ENCODE measurements at places on chromosomes 1 and 21. TPM values are rescaled to one million over a fixed set of nuclear protein-coding genes. Genes with fewer than 3 reads are reported as not detected.

DNA sequence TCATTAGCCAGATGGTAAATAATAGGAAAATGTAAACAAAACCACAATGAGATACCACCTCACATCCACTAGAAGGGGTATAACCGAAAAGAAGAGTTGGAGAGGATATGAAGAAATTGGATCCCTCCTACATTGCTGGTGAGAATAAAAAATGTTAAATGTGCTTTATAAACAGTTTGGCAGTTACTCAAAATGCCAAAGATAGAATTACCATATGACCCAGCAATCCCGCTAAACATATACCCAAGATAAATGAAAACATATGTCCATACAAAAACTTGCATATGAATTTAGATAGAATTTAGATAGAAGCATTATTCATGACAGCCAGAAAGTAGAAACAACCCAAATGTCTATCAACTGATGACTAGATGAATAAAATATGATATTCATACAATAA, 4.4 kb upstream of the FMO2 start:
- H3K4me1 ChIP-seq, result no peaks in the 10 kb centered on the region
- H3K36me3 ChIP-seq, result no peaks in the 10 kb centered on the region
- no peak overlapping the region for H3K27ac ChIP-seq
- no peak for DNase-seq
- no peaks in the 10 kb centered on the region for H3K27me3 ChIP-seq

DNA sequence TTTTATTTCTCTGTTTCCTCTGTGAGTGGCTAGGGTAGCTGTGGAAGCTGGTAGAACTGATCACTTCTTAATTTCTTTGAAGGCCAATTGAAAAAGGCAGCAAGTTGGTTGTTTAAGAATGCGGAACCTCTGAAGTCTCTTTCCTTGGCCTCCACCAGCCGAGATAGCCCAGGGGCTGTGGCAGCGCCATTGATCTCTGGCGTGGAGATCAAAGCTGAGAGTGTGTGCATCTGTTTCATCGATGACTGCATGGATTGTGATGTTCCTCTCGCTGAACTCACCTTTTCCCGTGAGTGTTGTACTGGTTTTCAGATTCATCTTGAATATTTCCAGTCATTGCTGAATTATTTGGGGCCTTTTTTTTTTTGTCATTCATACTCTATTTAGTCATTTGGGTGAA, 97.7 kb downstream of the VPS13D start:
- H3K27ac ChIP-seq, result no peak overlapping the region
- peaks cover 94% of the 10 kb centered on the region for H3K36me3 ChIP-seq
- no peak for DNase-seq
- no peaks in the 10 kb centered on the region for H3K27me3 ChIP-seq
- H3K4me1 ChIP-seq, result no peaks in the 10 kb centered on the region

DNA sequence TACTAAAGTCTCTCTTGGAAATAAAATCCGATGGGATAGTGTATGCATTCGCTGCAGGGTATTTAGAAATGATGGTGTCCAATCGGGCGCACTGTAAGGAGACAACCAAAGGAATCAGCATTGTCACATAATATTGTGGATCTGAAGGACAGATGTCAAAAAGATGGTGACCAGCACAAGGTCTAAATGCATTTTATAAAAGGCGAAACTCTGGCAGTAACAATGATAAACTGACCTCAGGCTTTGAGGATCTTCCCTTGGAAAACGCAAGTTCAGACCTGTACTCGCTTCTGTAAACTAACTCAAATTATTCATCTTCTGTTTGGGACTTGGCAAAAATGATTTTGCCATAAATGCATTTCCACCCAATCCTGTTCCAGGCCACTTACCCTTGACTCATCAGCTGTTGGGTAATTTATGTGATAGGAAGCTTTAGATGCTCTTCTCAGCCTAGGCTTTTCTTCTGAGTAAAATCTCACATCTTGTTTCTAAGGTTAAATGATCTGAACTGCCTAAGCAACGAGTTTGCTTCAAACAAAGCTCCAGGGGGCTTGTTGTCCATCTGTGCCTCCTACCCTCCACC, 33.8 kb downstream of the STPG1 start:
- no peaks in the 10 kb centered on the region for H3K27me3 ChIP-seq
- H3K36me3 ChIP-seq, result no peaks in the 10 kb centered on the region
- DNase-seq, result no peak

DNA sequence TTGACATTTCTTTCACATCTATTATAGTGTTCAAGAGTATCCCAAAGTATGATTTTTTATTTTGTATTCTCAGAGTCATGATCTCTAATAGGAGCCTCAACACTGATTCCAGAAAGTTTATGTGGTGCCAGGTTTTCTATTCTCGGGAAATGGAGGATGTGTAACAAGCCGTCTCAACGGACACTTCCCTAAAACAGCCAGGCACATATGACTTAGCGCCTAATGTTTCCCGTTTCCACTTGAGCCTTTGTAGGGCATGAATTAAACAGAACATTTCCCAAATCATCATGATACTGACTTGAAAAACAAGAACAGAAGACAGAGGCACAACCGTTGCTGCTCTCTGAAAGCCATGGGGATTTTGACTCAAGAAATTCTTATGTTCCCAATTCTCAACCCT, 8.0 kb downstream of the CYYR1 start:
- no peaks in the 10 kb centered on the region for H3K27me3 ChIP-seq
- H3K36me3 ChIP-seq, result no peaks in the 10 kb centered on the region
- no peak overlapping the region for H3K27ac ChIP-seq
- no peak for DNase-seq
- H3K4me3 ChIP-seq, result no peak overlapping the region
- no peaks in the 10 kb centered on the region for H3K4me1 ChIP-seq

DNA sequence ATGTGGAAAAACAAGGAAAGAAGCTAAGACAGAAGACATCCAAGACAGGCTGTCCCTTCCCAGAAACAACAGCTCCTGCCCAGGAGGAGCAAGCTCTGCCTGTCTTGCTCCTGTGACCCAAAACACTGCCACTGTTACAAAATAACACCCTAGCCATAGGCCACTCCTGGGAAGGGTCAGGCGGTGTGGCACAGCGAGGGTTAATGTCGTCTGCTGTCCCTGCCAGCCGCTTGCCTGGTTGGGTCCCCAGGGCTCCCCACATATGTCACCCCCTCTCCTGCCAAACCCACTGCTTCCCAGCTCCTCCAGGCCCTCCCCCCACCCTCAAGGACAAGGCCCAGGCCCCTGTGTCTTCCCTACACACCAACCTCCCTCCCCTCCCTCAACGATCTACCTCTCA, 3.9 kb upstream of the NHLH1 start:
- no peaks in the 10 kb centered on the region for H3K27me3 ChIP-seq
- H3K36me3 ChIP-seq, result peaks cover 22% of the 10 kb centered on the region
- H3K27ac ChIP-seq, result no peak overlapping the region
- DNase-seq, result no peak
- no peaks in the 10 kb centered on the region for H3K4me1 ChIP-seq

RBM11 gene
- total RNA-seq, result 0.28 TPM

DNA sequence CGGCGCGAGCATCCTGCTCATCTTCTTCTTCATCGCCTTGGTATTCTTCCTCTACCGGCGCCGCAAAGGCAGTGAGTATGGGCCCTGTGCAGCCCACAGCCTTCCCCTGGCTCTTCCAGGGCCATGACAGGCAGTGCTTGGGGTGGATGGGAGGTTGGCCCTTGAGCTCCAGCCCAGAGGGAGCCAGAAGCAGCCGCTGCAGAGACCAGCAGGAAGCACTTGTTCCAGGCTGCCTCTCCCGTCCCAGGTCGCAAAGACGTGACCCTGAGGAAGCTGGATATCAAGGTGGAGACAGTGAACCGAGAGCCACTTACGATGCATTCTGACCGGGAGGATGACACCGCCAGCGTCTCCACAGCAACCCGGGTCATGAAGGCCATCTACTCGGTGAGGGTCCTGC, 87.3 kb upstream of the CD1D start:
- H3K27ac ChIP-seq, result no peak overlapping the region
- H3K27me3 ChIP-seq, result no peaks in the 10 kb centered on the region
- peaks cover 58% of the 10 kb centered on the region for H3K36me3 ChIP-seq
- DNase-seq, result no peak

THEM5 gene
- total RNA-seq, result not detected

DNA sequence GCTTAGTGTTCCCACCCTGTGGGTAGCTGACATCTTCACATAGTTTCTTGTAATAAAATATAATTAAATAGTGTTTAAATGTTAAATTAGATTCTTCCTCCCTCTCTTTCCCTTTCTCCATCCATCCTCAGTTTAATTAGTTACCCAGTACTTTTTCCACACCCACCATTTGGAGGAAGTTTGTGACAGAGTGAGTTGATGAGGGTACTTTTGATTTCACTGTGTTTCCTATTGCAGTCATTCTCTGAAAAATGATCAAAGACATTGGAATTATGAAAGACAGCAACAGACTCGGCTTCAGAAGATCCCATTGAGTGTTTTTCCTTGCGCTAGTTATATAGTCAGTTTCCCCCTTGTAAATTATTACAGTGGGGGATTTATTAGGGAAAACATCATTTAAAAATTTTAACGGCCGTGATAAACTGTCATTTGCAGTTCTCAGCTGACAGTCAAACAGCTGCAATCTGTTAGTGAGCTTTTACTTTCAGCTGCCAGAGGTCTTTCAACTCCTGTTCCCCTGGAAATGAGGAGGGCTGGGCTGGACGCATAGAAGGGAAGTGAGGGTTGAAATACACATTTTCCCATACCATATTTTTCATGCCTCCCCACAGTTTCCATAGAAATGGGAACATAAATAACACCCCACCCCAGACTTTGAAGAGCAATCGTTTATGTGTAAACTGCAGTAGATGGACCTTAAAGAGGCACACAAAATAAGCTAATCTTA, 61.3 kb upstream of the CACYBP start:
- peaks cover 10% of the 10 kb centered on the region for H3K4me1 ChIP-seq
- H3K4me3 ChIP-seq, result no peak overlapping the region
- no peak for DNase-seq
- H3K36me3 ChIP-seq, result no peaks in the 10 kb centered on the region
